ENCODE measurements at places on chromosomes 11 and 22.
A peak's percentile ranks its signal among the peaks of the same experiment; 100 is the strongest.

DNA sequence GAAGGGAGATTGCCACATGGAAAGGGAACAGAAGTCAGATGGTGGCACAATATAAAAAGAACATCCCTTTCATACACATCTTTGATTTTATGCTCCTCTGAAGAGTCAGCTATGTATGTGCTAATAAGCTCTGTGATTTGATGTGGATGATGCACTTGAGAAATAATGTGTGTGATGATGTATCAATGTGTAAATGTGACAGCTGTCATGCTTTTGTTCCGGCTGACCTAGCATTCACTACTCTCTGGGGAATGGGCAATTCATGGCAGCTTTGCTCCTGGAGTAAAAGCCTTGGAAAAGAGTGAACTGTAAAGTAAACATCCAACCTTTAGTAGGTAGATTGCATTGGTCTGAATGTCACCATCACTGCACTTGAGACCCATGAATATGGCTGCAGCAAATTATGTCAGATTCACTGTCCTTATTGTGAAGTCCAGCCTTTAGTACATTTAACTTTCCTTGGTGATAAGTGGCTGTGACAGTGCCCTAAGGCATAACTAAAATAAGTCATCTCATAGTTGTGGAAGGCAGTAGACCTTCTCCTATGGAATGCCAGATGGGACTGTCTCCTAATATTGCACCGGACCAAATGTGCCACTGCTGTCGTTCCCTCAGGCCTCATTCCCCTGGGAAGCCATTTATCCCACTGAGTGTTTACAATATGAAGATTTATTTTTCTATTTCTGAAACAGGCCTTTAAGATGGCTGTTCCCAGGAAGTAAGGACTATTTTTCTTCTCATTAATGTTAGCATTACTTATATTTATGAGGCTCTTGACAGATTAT, 178.2 kb upstream of the CCDC90B start:
- DNase-seq, result no peak

DNA sequence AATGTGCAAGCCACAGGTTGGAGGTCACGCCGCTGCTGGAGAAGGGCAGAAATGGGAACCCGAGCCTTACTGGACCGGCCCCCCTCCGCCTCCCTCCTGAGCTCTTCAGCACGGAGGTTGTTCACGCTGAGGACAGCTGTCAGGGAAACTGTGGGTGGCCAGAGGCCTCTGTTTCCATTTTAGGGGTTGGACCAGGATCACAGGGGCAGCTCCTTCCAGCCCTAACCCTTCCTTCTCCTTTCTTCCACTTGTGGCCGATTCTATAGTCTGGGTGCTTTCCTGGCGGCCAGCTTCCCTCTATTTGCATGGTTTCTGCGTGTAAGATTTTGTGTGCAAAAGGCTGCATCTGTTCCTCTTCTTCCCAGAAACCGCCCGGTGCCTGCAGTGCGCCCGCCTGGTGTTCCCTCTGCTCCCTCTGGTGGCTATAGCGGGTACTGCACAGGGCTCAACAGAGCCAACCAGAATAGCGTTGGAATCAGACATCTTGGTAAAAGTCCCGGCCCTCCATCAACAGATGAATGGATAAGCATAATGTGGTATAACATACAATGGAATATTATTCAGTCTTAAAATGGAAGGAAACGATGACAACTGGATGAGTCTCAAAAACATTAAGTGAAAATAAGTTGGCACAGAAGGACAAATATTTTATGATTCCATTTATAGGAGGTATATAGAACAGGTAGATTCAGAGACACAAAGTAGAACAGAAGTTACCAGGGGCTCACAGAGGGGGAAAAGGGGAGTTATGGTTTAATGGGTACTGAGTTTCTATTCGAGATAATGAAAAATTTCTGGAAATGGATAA, 8.4 kb upstream of the SLC22A8 start:
- peak; percentile 27 for DNase-seq

GRCh38 chr11:133921026-133921425, 35.7 kb downstream of the IGSF9B start:
- DNase-seq, result no peak

- no peak for DNase-seq
Observed at GRCh38 chr11:130671801-130672700, 223.6 kb downstream of the ADAMTS15 start.

GRCh38 chr22:34010259-34010658, 90.0 kb upstream of the LARGE1 start:
- DNase-seq, result no peak

Measured in esophagus squamous epithelium (tissue), 5 donors.